ENCODE measurements at places on chromosomes 6 and 20.

- DNase-seq = no peak
Observed at GRCh38 chr6:163565140-163565539, 150.6 kb downstream of the QKI start.

DNA sequence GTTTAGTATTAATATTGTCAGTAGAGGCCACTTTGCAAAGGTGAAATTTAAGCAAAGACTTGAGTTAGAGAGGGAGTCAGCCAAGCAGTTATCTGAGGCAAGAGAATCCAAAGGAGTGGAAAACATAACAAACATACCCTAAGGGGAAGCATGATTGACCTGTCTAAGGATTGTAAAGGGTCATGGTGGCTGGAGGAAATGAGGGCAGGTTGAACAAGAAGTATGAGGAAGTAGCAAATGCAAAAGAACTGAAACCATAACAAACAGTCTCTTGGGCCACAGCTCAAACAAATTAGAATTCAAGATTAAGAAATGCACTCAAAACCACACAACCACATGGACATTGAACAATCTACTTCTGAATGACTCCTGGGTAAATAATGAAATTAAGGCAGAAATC lies 103.2 kb downstream of the FBXO5 start:
- DNase-seq = no peak

- DNase-seq = no peak
Observed at GRCh38 chr6:1312473-1313367, 822 bp downstream of the FOXQ1 start.

- DNase-seq = no peak
Observed at GRCh38 chr6:12952318-12952717, 235.8 kb downstream of the PHACTR1 start.

- no peak for DNase-seq
Observed at GRCh38 chr6:47306887-47307286, 2.8 kb downstream of the TNFRSF21 start.

DNA sequence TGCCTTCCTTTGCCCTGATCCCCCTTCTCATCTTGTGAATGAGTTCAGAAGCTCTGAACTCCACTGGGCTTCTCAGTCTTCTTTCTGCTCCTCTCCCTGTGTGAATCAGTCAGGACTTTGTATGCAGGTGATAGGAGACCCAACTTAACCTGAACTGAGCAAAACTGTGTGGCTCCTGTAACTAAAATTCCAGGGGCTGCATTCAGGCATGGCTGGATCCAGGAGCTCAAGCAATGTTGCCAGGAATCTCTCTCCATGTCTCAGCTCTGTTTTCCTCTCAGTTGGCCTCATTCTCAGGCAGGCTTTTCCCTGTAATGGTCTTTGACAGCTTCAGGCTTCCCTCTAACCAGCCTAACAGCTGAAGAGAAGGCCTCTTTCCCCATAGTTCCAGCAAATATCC lies 50.9 kb upstream of the ZNFX1 start:
- no peak for DNase-seq

GRCh38 chr6:85404564-85405174 lies 45.2 kb upstream of the NT5E start:
- peak; percentile 86 for DNase-seq

DNA sequence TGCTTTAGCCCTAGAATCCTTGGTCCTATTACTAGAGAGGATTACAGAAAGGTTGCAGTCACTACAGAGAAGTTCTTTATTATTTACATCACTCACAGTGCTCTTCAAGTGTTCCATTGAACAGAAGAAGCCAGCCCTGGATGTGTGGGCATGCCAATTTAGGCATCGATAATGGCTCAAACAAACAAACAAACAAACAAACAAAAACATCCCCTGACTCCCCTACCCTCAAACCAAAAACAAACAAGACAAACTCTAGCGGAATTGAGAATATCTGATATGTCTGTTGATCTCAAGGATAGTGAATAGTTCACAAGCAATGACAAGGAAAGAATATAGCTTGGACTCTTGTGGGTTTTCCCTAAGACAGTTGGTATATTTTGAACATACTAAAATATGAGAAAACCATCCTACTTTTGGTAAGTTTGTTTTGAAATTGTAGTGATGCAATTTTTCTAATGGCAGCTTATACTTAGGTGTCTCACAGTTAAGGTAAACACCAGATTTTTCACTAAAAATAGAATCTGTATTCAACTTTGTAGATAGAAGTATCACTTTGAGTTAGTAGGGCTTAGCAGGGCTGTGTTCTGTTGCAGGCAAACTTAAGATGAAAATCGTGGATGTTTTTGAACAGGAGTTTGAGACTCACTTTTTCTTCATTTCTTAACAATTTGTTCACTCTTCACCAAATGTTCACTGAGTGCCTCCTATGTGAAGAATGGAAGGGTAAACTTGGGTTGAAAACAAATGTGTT lies 92.8 kb upstream of the FAM184A start:
- DNase-seq = no peak

- DNase-seq = peak; percentile 20
Observed at GRCh38 chr6:4369616-4370015, 234.2 kb upstream of the ECI2 start.

- no peak for DNase-seq
Observed at GRCh38 chr20:4180356-4180755, 165.0 kb upstream of the RNF24 start.

- DNase-seq = no peak
Observed at GRCh38 chr6:20223141-20223540, 10.9 kb upstream of the MBOAT1 start.

- DNase-seq = no peak
Observed at GRCh38 chr6:142531727-142532126, 229.9 kb downstream of the ADGRG6 start.

DNA sequence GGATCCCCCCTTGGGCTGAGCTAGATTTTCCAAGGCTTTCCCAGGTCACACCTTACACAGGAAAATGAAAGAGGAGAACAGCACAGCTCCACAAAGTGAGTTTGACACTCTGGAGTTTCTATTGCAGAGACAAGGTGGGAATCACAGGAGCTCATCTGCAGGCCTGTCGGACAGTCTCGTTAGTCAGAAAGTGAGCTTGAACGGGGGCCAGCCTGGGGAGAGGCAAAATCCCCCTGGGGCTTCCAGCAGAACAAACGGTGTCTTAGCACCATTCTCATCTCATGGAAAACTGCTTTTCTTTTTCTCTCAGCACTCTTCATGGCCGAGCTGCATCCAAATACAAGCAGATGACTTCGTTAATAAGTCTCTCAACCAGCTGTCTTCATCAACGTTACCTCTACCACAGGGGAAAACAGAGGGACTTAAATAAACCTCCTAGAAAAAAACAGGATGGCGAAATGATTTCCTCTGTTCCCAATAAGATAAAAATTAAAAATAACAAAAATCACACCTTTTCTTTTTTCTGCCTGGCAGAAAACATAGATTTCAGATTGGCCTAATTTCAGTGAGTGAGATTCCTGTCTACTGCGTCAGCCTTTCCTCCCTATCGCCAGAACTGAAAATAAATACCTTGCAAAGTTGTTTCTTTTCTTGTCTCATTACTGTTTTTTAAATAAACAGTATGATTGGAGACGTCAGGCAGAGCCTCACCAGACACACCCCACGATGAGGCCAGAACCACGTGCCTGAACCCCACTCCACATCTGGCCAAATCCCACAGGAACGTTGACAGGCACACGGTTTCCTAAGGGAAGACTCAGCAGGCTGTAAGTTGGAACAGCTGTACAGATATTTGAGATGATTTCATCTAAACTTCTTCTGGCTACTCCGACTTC lies 219.0 kb downstream of the TTLL2 start:
- DNase-seq = no peak

DNA sequence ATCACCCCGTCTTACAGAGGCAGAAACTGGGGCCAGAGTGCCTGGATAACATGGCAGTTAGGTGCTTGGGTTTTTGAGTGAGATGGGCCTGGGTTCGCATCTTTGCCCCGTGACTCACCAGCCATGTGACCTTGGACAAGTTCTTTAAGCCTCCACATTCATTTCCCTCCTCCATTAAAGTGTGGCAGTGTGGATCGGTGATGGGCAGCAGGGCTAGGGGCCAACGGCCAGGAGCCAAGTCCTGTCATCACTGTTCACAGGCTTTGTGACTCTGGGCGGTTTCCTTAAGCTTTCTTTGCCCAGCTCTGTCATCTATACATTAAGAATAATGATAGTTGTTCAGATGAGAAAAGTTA lies 85.5 kb upstream of the PMEPA1 start:
- no peak for DNase-seq

DNA sequence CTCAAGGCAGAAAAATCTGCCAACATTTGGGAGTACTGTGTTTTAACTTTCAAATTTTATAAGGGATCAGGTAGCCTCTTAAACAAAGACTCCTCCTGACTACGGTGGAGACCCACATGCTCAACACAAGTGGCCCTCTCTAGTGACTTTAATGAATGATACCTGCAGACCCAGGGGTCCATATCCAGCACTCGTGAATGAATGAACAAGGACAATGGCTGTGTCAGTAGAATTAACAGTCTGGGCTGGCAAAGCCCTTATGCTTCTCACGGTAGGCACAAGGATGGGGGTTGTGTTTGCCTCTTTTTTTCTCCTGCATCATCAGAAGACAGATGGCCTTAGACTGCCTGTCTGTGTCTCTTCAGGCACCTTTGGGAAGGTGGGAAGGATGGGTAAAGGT lies 112.6 kb upstream of the TRAF3IP2 start:
- no peak for DNase-seq

- no peak for DNase-seq
Observed at GRCh38 chr20:46013829-46014516, 5.3 kb downstream of the MMP9 start.

- DNase-seq = no peak
Observed at GRCh38 chr20:42530855-42531448, 658.8 kb downstream of the PTPRT start.

GRCh38 chr6:56091159-56091869 lies 156.1 kb downstream of the COL21A1 start:
- peak; percentile 79 for DNase-seq

- no peak for DNase-seq
Observed at GRCh38 chr20:46037036-46037435, 8.0 kb downstream of the SLC12A5 start.

- DNase-seq = no peak
Observed at GRCh38 chr20:61253640-61254511, 1.8 kb downstream of the CDH4 start.

Measured in epithelial cell of prostate (primary cell).